ENCODE measurements at places on chromosomes 7 and 10. TPM values are rescaled to one million over a fixed set of nuclear protein-coding genes. Genes with fewer than 3 reads are reported as not detected.

ZPBP gene
- polyA plus RNA-seq: not detected

CUBN gene
- polyA plus RNA-seq: 0.41 TPM

PDZD7 gene
- polyA plus RNA-seq: 1.1 TPM

VAX1 gene
- not detected for polyA plus RNA-seq

GRCh38 chr10:78510566-78511323 lies 477.1 kb downstream of the RPS24 start:
- no peak for DNase-seq

GRCh38 chr7:111388912-111389311 lies 173.4 kb downstream of the IMMP2L start:
- no peak for DNase-seq

- no peak for DNase-seq
Observed at GRCh38 chr7:27763983-27764508, 24.1 kb downstream of the TAX1BP1 start.

DNA sequence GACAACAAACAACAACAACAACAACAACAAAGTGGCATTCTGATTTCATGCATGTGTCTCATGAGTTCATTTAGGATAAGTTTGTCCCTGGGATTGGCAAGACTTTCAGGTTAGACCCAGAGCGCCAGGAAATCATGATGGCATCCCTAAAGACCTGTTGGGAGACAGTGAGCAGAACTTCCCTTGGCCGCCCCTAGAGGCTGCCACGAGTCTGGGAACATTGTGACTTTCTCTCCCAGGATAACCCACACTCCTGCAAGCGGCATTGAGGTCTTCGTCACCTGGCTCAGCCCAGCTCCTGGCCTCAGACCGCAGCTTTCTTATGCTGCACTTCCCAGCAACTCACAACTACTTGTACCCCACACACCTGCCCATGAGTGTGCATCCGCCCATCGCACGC lies 80.5 kb upstream of the RNF32 start:
- DNase-seq: no peak

- peak; percentile 78 for DNase-seq
Observed at GRCh38 chr7:99928994-99929729, at the start of gene GJC3. Gene GJC3 (minus strand): TSS chr7:99929620. CDS start chr7:99929620, 0 bp downstream.

- no peak for DNase-seq
Observed at GRCh38 chr10:117509573-117509972, 33.0 kb upstream of the EMX2 start.

DNA sequence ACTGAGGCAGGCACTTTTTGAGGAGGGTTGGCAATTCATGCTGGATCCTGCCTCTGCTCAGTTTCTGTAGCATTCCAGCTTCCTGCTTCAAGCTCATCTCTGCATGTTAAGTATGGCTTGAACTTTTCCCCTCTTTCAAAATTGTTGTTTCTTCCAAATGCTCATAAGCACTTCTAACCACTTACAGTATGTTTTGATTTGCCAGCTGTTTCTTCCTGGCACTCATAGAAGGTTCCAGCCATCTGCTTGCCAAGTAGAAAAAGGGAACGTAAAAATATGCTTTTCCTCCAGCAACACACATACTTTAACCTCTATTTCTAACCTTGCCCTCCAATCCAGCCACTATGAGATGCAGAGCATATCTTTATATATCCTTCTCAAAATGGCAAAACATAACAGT lies 692.6 kb upstream of the COBL start:
- DNase-seq: no peak

Measured in GM23248 (cell line).